ENCODE measurements at places on chromosomes 5 and 9.

- DNase-seq, result peak; percentile 79
Measured at GRCh38 chr5:33936004-33936380, 194 bp upstream of the RXFP3 start.

- no peak for DNase-seq
Measured at GRCh38 chr5:66717455-66718373, 121.5 kb downstream of the MAST4 start.

- no peak for DNase-seq
Measured at GRCh38 chr9:37531699-37532098, 44.5 kb downstream of the FBXO10 start.

- DNase-seq, result no peak
Measured at GRCh38 chr9:15305470-15305869, 1.5 kb downstream of the TTC39B start.

- no peak for DNase-seq
Measured at GRCh38 chr5:123754908-123755307, 242.9 kb downstream of the CSNK1G3 start.

DNA sequence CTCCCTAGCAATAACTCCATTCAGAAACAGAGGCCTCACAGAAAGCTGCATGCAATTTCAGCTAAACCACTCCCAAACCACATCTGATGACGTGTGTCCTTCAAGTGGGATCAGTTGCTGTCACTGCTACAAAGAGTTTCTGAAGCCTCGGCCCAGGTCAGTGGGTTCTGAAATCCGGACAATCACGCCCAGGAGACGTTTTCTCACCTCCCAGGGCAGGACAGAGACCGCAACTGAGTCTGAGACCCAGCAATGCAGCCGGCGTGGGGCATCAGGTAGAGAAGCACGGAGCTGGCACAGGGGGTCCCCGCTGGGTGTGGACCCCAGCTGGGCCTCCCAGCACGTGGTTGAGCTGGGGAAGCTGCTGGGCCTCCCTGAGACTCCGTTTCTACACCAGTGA is 2.6 kb upstream of the UBE2QL1 start:
- DNase-seq, result no peak

GRCh38 chr5:120016717-120017382 is 387.5 kb downstream of the FAM170A start:
- no peak for DNase-seq

DNA sequence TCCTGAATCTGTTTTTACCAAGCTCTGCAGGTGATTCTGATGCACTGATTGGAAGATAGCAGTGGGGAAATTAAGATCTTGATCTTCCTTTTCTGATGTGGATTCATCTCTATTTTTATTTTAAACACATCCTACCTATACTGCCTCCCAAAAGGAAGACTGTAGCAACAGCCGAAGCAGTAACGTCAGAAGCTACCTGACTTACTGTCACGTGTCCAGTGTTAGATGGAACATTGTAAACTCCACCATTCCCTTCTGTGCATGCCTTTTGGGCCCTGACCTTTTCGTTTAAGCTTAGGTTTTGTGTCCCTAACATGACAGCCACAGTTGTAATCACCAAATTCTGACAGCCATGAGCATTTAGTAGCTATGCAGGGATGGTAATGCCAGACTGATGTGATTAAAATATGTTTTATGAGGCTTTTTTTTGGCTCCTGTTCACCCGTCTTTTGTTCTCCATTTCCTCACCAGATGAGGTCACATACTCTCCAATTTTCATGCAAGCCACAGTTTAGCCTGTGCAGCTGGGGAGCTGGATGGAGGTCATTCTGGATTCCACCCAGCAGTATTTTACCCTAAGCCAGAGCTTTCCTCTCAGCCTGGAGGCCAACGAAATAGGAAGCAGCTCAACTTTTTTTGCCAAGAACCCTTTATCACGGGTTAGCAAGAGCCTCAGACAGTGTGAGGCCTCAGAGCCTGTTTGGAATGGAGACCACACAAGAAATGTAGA is 15.6 kb upstream of the FOXD1 start:
- DNase-seq, result peak; percentile 79

DNA sequence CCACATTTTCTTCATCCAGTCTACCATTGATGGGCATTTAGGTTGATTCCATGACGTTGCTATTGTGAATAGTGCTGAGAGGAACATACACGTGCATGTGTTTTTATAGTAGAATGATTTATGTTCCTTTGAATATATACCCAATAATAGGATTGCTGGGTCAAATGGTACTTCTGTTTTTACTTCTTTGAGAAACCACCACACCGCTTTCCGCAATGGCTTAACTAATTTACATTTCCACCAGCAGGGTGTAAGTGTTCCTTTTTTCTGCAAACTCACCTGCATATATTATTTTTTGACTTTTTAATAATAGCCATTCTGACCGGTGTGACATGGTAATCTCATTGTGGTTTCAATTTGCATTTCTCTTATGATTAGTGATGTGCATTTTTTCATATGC is 82.2 kb upstream of the RFX3 start:
- no peak for DNase-seq

DNA sequence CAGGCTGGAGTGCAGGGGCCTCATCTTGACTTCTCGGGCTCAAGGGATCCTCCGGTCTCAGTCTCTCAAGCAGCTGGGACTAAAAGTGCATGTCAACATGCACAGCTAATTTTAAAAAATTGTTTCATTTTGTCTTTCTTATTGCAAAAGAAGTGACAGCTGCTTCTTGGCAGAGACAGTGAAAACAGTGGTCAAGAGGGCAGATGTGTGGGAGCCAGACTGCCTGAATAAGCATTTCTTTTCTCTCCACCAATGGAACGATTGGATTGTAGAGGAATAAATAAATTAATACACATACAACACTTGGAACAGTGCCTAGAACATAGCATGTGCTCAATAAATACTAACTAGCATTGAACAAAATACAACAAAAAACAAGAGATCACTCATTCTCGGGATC is 27.4 kb upstream of the KIF4B start:
- DNase-seq, result no peak

All from left hindlimb (tissue), 1 donor.